ENCODE measurements at places on chromosomes 7 and 10.
A peak's percentile ranks its signal among the peaks of the same experiment; 100 is the strongest.

GRCh38 chr7:135736586-135737305 is 8.8 kb upstream of the SLC13A4 start:
- DNase-seq = no peak

GRCh38 chr7:54812756-54813322 is 53.8 kb upstream of the SEC61G start:
- no peak for DNase-seq

- DNase-seq = no peak
Measured at GRCh38 chr10:5958675-5959074, 18.7 kb downstream of the IL15RA start.

GRCh38 chr7:3336042-3336665 is 35.1 kb downstream of the SDK1 start:
- DNase-seq = no peak

GRCh38 chr10:12484941-12485805 is 135.8 kb downstream of the CAMK1D start:
- DNase-seq = no peak

DNA sequence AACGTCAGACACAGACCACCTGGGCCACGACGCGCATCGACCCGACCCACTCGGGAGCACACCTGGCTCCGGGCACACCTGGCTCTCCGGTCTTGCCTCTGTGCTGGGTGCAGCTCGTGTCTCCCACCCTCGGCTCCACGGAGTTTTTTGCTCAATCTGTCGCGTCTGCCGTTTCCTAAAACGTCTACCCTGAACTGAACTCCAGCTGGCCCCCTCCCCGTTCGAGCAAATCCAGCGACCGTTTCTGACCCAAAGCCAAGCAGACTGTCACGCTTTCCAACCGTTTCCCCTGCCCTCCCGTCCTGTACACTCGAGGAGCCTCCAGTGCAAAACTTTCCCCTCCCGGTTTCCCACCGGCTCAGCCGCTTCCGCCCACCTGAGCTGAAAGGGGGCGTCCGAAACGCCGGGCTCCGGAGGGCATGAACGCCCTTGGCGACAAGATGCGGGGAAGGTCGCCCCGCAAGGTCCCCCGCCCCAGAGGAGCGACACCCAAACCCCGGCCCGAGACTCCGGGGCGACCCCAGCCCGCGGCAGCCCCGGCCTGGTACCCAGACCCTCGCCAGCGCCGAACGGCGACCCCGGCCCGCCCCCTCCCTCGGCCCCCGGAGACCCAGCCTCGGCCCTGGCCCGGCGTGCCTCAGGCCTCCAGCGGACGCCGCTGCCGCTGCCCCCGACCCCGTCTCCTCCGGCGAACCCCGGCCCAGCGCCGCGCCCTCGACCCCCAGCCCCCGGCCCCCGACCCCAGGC is 557 bp downstream of the CYTH3 start:
- peak; percentile 23 for DNase-seq

DNA sequence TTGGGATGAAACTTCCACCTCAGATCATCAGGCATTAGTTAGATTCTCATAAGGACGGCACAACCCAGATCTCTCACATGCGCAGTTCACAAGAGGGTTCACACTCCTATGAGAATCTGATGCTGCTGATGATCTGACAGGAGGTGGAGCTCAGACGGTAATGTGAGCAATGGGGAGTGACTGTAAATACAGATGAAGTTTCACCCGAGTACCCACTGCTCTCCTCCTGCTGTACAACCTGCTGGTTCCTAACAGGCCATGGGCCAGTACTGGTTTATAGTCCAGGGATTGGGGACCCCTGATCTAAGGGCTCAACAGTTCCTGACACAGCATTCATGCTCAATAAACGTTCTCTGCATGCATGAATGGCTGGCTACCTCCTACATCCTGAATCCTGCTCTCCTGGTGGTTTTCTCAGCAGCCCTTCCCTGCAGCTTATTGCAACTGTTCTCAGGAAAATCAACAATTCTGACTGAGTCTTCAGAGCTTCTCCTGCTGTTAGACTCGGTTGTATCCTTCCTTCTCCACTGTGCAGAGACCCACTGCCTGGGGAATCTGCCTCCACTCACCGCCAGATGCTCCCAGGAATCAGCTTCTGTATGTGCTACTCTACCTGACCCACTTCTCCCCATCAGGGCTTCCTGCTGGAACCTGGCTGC is 17.4 kb downstream of the PDE6C start:
- DNase-seq = no peak

DNA sequence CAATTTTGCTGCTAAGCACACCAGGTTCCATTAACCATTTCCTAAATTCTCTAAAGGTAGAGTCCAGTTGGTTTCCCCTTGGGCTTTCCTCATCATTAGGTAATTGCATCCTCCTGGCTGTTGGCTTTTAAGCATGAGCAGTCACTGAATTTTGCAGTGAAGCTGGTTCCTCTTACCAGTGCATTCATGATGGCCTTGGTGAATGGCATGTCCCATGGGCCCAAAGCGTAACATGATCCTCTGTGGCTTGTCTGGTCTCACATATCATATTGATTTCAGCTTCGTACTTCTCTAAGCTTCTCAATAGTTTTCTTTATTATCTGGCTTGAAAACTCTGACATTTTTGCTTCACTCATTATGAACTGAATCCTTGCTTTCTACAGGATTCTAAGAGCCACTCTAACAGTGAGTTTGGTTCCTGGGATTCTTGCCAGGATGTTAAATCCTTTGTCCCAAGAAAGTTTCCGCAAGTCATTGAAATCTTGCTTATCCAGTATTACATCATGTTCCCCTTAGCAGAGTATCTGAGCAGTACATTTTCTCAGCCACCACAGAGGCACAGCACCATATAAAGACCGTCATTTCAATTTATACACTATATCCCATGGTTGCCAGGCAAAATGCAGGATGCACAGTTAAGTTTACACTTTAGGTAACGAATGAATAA is 134.2 kb downstream of the PTN start:
- no peak for DNase-seq

- no peak for DNase-seq
Measured at GRCh38 chr10:24262929-24263590, 54.1 kb downstream of the KIAA1217 start.

All from BE2C (cell line).